NCI-H1694 (cell line): ENCODE measurements at places on chromosomes 16 and 17.

GRCh38 chr16:57688987-57689761 lies 5.4 kb upstream of the DRC7 start:
- DNase-seq = no peak

- DNase-seq = no peak
Measured at GRCh38 chr17:28433721-28434120, 27.7 kb upstream of the SLC46A1 start.

GRCh38 chr16:50917950-50918703 lies 176.2 kb downstream of the CYLD start:
- DNase-seq = no peak

- no peak for DNase-seq
Measured at GRCh38 chr16:12171206-12171605, 194.7 kb downstream of the SNX29 start.

- peak; percentile 41 for DNase-seq
Measured at GRCh38 chr16:74064120-74064735, 232.4 kb upstream of the PSMD7 start.

GRCh38 chr17:7177954-7178477 lies 1.2 kb downstream of the ASGR1 start:
- DNase-seq = no peak

DNA sequence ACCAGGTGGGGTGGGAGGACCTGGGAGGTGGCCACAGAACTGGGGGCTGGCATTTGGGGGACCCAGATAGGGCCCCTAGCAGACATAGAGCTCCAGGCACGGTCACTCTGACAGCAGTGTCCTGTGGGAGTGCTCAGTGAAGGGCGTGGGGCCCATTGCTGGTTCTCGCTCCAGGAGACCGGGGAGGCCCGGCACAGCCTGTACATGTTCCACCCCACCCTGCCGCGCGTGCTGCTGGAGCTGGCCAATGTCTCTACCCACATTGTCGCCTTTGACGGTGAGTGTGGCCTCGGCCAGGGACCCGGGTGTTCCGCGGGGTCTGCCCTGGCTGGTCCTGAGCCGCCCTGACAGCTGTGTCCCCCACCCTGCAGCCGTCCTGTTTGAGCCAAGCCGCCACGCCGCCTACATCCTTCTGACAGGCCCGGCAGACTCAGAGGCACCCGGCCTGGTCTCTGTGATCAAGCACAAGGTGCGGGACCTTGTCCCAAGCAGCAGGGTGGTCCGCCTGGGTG lies 11.2 kb downstream of the RGS11 start:
- no peak for DNase-seq

- no peak for DNase-seq
Measured at GRCh38 chr17:33127706-33128105, 136.1 kb downstream of the SPACA3 start.

DNA sequence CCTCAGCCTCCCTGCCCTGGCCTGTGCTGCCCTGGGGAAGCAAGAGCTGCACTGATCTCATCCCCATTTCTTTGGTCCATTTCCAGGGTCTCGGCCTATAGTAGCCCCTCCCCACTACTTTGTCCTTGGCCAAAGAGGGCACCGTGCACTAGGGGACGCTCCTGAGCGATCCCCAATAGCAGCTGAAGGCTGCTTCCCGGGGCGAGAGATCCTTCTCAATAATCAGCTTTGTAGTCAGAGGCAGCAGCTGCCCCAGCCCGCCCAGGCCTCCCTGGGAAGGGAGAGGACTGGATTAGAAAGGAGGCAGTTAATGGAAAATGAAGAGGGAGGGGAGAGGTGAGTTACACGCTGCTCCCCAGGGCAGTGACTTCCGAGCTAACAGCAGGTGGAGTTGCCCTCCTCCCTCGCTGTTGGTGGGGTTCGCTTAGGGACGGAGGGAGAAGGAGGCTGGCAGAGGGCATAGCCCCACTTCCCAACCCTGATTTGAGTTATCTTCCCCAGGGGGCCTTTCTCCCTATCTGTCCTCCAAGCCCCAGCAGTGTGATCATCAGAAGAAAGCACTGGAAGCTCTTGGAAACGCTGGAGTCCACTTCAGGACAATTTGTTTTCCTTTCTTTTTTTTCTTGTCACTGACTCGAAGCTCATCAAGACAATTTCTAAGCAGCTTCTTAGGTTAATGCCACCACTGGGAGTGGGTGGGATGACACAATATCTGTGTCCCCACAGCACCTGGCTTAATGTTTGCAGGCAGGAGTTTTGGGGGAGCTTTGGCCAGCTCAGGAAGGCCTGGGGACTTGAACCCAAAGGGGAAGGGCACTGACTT lies 2.6 kb downstream of the MXRA7 start:
- no peak for DNase-seq

- DNase-seq = no peak
Measured at GRCh38 chr17:17504341-17505140, 8.3 kb upstream of the RASD1 start.

- no peak for DNase-seq
Measured at GRCh38 chr17:80259457-80260068, 1.1 kb upstream of the RNF213 start.

DNA sequence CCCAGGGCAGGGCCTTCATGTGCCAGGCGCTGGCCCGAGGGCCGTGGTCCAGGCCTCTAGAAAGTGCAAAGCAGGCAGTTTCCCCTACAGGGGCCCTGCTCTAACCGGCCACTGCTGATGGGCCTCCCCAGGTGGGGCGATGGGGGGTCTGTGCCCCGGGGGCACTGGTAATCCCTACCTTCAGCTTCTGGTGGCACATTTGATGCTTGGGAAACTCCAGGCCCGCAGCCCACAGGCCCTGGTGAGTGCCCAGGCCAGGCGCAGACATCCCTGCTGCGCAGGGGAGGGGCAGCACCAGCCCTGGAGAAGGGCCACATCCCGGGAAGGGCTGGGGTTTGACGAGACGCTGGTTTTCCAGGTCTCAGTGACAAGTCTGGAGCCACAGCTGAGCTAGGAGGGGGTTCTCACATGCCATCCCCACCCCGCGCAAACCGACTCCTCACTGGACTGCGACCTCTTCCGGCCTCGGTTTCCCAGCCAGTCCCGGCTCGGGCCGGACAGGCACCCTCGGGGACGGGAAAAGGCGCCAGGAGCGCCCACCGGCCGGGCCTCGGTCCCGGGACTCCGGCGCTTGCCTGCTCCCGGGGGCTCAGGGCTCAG lies 1.6 kb downstream of the DOC2B start:
- no peak for DNase-seq

- peak; percentile 72 for DNase-seq
Measured at GRCh38 chr17:29116804-29117753, 63.1 kb downstream of the MYO18A start.

- no peak for DNase-seq
Measured at GRCh38 chr17:17527956-17528500, 31.8 kb upstream of the RASD1 start.

DNA sequence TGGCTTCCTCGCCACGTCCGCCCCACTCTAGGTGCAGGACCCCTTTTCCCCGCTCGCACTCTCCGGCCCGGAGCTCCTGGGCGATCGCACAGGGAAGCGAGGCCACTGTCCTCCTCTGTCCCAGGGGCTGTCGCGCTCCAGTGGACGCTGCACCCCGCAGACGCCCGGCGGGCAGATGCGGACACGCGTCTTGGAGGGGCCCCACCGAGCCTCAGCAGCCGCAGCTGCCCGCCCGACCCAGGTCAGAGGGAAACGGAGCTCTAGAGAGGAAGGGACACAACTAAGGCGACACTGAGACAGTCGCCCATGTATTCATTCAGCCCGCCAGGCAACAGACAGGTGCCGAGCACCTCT lies 726 bp upstream of the SLC13A5 start:
- DNase-seq = no peak

- no peak for DNase-seq
Measured at GRCh38 chr16:22027633-22028032, 19.7 kb downstream of the MOSMO start.

DNA sequence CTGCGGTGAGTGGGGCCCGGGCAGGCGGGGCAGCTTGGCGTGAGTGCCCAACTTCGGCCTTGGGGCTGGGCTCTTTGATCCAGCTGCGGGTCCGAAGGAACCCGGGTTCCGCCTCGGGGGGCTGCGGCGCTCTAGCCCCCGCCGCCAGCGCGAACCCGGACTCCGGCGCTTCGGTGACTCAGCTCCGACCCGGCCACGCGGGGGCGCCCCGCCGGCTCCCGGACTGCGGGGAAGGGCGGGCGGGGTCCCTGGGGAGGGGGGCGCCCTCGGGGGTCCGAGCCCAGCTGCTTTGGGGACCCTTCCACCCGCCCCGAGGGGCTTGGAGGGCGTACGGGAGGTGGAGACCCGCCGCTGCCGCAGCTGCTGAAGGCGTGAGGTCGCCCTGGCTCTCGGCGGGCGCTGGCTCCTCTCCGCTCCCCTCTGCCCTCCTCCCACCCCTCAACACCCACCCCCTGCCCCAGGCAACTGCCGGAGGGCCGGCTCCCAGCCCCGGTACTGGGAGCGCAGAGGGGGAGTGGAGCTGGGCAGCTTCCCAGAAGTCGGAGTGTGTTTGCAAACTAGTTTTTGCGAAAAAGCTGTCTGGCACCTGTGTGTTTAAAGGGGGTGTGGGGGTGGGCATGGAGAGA lies 516 bp downstream of the CPNE2 start:
- peak; percentile 5 for DNase-seq

- peak; percentile 27 for DNase-seq
Measured at GRCh38 chr16:83744441-83744981, 63.3 kb upstream of the HSBP1 start.

- DNase-seq = no peak
Measured at GRCh38 chr17:82890339-82890730, 50.5 kb upstream of the ZNF750 start.

DNA sequence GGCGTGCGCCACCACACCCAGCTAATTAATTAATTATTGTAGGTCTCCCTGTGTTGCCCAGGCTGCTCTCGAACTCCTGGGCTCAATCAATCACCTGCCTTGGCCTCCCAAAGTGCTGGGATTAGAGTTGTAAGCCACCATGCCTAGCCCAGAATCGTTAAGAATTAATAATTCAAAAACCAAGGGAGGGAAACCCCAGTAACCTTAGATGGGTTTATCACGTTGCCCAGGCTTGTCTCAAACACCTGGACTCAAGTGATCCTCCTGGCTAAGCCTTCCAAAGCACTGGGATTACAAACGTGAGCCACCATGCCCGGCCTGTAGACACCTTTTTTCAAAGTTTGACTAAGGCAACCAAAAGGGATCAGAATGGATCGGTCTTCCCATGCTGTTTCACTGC lies 21.6 kb downstream of the CD300LF start:
- no peak for DNase-seq

GRCh38 chr16:16867973-16868372 lies 489.0 kb downstream of the NPIPA7 start:
- no peak for DNase-seq

DNA sequence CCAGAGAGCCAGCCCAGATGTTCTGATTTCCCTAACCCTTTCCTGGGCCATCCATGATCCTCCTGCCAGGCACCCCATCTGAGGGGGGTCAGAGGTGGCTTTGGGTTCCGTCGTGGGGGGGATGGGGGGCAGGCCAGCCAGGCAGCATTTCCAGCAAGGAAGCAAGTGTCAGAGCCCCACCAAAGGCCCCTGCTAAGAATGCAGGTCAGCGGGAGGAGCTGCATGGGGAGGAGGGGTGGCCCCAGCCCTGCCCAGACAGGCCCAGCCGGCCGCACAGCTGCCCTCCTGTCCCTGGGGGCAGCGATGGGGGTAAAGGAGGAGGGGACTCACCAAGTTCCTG lies 2.3 kb upstream of the SCRN2 start:
- no peak for DNase-seq

- DNase-seq = no peak
Measured at GRCh38 chr16:17321824-17322223, 148.9 kb downstream of the XYLT1 start.

DNA sequence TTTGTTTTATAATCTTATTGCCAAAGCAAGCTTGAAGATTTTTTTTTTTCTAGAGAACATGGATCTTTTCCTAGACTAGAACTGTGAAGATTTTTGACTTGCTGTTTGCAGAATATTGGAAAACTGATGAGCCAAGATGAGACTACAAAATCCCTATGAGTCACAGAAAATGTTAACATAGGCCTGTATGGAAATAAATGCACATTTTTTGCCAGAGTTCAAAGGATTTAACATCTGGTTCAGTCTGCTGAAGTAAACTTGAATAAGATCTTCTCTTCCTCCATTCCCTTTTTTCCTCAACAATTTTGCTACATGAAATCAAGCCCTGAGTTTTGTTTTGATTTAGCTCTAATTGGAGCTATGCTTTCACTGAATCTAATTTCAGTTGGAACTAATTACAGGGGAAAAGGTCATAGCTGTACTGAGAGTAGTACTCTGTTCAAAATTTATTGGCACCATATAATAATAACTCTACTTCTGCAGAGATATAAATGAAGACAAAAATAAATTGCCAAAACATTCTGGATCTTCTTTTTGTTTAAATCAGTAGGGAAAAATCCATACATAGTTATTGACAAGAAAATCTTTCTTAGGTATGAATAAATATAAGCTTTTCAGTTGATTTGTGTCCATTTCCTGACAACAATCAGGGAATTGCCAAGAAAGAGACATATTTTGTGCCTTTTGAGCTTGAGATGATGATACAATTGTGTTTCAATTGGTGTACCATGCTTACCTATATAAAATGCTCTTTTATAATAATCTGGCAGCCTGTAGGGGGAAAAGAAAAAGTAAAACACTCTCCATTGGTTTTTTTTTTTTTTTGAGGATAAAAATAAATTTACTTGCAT lies 387.5 kb upstream of the GOT2 start:
- no peak for DNase-seq
